Activated CD4-positive, alpha-beta T cell treated with anti-CD3 and anti-CD28 coated beads, Interleukin-2, amount 50 U/mL, for 1 hour (primary cell): ENCODE measurements at places on chromosomes 6 and 20.

- no peak for DNase-seq
Measured at GRCh38 chr6:106600329-106600728, 29.0 kb downstream of the RTN4IP1 start.

GRCh38 chr20:10475225-10475624 lies 40.1 kb downstream of the SLX4IP start:
- DNase-seq: no peak

GRCh38 chr20:7843613-7844012 lies 96.6 kb downstream of the HAO1 start:
- DNase-seq: no peak

DNA sequence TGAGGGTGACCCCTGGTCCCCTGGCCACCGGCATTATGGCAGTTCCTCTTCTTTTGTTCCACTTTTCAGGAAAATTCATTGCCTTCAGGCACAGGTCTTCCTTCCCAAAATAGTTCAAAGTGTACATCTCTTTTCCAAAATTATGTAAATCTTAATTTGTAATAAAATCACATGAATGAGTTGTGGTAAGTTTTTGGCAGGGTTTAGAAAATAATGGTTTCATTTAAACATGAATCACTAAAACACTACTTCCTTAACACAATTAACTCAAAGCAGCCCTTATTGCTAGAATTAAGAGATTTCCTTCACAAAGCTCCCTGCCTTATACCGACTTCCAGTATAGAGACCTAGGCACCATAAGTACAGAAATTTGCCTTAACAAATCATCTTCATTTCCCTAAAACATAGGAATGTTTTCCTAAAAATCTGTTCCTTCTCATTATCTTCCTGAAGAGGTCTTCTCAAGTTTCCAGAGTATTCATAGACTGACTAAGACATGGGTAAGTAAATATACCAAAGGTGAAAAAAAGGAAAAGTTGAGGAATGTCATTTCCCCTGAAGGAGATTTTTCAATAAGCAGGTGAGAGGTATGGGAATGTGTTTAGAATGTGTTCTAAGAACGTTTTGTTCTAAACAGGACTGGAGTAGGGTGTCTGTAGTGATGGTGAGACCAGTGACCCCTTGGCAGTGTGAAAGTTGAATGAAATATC lies 148.2 kb upstream of the CITED2 start:
- DNase-seq: no peak

DNA sequence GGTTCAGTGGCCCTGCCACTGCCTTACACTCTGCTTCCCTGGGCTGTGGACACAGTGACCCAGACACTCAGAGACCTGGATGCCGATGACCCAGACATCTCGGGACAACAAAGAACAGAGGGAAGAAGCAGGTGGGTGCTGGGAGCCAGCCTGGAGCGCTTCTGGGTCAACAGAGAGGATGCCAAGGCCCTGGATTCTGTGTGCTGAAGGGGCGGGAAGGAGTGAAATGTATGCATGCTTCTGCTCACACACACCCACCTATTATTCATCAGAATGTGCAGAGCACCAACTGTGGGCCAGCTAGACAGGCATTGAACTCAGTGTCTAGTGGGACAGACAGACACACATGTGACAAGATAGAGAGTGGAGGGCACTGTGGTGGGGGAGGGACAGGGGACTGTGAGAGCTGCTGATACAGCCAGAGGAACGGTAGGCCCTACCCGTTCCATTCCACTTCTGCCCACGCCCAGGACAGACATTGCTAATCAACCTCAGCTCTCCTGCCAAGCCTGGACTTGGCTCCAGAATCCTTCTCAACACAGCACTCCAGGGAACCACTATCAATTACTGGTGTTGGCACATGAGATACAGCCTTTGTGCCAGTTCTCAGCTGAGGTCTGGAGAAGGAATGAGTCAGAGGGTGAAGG lies 20.2 kb downstream of the KCNK15 start:
- no peak for DNase-seq

- DNase-seq: no peak
Measured at GRCh38 chr6:1906609-1907008, 296.9 kb downstream of the FOXC1 start.

GRCh38 chr6:15260099-15260821 lies 14.4 kb downstream of the JARID2 start:
- DNase-seq: no peak
